ENCODE measurements at places on chromosomes 13 and 19.

- DNase-seq = peak; percentile 25
Measured at GRCh38 chr13:51148223-51148951, 37.3 kb upstream of the C13orf42 start.

- DNase-seq = no peak
Measured at GRCh38 chr13:43783820-43784219, 3.0 kb downstream of the ENOX1 start.

DNA sequence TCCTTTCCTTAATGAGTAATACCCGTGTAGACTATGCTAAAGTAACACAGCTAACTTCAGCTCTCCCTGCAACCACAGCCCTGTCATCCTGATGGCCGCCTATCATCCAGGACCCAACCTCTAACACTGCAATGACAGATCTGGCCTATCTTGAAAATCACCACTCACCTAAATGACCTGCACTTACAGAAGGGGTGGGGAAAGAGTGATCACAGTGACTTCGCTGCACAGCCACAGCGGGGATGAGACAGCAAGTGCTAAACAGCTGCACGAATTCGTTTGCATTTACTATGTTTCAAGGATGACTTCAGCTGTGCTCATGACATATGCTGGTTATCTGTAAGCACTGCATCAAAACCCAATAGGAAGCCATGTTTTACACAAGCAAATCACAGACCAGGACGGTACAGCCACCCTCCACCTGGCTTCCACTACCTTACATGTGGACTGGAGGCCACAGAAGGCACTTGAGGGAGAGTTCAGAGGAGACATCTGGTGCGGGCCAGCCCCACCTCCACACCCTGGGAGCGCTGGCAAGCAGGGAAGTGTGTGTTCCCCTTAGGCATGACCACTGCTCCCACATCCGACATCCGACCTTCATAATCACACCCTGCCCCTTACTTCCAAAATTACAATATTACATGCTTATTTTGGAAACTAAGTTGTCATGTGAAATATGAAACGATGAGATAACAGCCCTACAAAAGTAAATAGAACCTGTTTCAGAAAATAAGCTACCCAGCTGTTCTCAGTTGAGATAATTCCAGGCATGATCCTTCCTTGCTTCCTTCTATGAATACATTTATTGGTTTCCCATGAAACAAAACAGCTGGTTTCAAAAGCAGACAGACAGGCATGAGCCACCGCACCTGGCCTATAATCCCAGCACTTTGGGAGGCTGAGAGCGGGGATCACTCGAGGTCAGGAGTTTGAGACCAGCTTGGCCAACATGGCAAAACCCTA is 95.7 kb downstream of the STK24 start:
- DNase-seq = no peak

DNA sequence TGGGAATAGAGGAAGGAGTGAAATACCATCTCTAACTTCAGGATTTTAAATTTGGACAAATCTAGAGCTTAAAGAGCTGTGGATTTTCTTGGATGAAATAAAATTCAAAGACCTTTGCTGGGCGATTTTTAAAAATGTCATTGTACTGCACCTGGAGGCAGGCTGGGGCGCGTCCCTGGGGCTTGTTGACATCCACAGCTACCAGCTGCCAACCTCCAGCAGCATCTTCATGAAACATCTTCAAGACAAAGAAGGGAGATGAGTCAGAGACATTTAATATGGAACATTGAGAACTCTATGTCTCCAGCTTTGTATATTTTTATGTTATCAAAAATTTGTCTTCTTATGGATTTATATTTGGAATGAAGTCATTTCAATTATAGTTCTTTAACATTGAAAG is 132.5 kb downstream of the NALCN start:
- DNase-seq = no peak

- no peak for DNase-seq
Measured at GRCh38 chr19:31252441-31252840, 96.8 kb downstream of the TSHZ3 start.

DNA sequence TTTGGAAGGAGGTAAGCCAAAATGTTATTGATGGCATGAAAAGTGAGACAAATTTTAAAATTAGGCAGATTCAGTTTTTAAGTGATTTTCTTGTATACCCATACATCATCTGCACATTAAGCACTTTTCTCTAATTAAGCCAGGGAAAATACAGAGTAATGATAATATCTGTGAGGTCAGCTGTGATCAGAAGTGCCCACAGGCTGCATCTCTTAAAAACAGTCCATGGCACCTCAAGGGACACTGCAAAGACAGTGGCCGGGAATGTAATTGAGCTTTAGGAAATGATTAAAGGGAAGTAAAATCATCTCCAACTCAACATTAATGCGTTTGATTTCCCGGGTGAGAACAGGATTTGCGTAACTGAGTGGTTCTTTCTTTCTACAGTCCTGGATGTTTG is 2.0 kb downstream of the COL4A1 start:
- DNase-seq = no peak

GRCh38 chr19:720345-721160 is 11.8 kb downstream of the PALM start:
- no peak for DNase-seq

DNA sequence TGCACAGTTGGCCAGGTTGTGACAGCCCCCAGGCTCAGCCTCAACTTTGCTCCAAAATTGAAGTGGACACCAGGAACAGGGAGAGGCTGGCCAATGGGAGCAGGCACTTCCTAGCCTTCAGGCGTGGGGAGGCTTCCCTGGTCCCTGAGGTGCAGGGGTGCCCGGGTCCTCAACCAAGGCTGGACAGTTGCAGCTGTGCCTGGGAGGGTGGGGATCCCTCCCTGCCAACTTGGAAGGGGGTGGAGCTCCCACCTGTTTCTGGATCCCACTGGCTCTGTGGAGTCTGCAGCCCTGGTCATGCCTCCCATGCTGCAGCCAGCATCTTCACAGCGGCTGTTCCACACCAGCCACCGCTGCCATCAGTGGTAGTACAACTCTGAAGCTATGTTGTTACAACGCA is 502.8 kb upstream of the SLITRK5 start:
- DNase-seq = no peak

DNA sequence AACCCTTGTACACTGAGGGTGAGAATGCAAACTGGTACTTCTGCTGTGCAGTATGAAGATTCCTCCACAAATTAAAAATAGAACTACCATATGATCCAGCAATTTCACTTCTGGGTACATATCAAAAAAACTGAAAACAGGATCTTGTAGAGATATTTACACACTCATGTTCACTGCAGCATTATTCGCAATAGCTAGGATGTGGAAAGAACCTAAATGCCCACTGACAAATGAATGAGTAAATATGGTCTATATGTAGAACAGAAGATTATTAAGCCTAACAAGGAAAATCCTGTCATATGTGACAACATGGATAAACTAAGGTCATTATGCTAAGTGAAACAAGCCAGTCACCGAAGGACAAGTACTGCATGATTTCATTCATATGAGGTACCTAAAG is 304.7 kb downstream of the ENOX1 start:
- DNase-seq = no peak

GRCh38 chr13:109165417-109165904 is 536.0 kb downstream of the MYO16 start:
- DNase-seq = no peak

GRCh38 chr13:106407338-106407737 is 128.1 kb downstream of the EFNB2 start:
- DNase-seq = no peak

GRCh38 chr19:12779162-12779993 is 4.0 kb upstream of the HOOK2 start:
- DNase-seq = no peak

DNA sequence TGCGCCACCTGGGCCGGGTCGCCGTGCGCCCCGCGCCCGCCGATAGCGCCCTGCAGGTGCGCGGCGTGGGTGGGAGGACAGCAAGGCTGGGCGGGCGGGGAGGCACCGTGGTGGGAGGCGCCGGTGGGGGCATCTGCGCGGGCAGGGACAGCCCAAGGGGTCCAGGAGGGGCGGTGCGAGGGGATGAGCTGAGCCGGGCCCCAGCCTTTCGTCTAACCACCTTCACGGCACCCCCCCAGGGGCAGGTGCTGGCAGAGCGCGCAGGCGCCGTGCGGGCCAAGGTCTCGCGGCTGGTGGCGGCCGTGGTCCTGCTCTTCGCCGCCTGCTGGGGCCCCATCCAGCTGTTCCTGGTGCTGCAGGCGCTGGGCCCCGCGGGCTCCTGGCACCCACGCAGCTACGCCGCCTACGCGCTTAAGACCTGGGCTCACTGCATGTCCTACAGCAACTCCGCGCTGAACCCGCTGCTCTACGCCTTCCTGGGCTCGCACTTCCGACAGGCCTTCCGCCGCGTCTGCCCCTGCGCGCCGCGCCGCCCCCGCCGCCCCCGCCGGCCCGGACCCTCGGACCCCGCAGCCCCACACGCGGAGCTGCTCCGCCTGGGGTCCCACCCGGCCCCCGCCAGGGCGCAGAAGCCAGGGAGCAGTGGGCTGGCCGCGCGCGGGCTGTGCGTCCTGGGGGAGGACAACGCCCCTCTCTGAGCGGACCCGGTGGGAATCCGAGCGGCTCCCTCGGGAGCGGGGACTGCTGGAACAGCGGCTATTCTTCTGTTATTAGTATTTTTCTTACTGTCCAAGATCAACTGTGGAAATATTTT is 3.1 kb downstream of the KISS1R start:
- DNase-seq = peak; percentile 57

GRCh38 chr13:72754111-72754510 is 26.4 kb downstream of the BORA start:
- no peak for DNase-seq

GRCh38 chr13:99087954-99088491 is 110.2 kb upstream of the DOCK9 start:
- peak; percentile 16 for DNase-seq

GRCh38 chr13:106721599-106721998 is 153.7 kb upstream of the ARGLU1 start:
- DNase-seq = no peak

DNA sequence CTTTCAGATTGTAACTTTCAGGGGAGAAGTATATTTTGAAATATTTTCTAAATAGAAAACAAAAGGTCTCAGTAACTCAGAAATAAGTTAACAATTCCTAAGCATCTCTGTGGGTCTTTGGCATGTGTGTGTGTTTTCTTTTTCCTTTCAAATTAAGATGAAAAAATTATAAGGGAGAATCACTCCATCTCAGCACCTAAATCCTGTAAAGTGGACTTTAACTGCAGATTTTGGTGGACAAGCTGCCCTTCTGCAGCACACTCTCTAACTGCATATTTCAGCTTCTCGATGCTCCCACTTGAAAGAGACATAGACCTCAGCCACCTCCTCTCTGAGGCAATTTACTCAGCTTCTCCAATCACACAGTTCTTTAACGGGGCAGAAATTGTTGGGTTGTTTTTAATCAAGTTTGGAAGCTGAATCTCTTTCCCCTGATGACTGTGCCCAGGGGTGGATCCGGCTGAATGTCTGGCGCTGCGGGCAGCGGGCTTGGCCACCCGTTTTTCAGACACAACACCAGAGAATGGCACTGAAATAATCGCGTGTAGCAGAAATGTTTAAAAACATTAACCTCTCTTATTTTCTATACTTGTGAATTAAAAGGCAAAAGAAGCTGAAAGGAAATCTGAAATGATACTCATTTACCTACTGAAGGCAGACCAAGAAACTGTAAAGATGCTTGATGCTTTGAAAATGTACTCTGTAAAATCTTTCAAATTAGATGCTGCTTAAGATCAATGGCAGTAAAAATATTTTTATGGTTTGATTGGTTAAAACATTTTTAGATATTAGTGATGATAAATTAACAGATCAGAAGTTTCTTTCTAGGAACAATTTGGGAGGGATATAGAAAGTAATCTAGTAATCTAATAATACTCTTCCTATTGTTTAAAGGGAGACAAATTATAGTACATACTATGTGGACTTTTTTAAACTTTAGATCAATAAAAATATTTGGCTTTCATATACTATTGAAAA is 12.4 kb downstream of the ZIC2 start:
- DNase-seq = peak; percentile 20

GRCh38 chr19:5439452-5439851 is 15.8 kb upstream of the ZNRF4 start:
- DNase-seq = no peak

DNA sequence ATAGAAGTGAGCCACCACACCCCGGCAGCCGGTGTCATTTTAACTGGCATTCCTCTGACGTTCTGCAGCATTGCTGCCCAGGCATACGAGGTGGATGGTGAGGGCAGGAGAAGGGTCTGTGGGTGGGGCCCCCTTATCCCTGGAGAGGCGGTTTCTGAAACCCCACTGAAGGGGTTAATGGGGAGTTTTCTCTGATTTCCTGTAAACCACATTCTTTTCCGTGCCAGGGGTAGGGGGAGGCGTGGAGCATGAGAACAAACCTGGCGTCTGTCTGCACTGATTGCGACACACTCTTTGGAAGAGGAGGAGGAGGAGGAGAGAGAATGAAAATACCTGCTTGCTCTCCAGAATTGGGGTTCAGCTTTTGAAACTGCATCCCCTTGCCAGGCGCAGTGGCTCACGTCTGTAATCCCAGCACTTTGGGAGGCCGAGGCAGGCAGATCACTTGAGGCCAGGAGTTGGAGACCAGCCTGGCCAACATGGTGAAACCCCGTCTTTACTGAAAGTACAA is 2.7 kb upstream of the C3 start:
- DNase-seq = no peak

GRCh38 chr19:4843647-4843965 is 12.1 kb upstream of the TICAM1 start:
- DNase-seq = no peak

DNA sequence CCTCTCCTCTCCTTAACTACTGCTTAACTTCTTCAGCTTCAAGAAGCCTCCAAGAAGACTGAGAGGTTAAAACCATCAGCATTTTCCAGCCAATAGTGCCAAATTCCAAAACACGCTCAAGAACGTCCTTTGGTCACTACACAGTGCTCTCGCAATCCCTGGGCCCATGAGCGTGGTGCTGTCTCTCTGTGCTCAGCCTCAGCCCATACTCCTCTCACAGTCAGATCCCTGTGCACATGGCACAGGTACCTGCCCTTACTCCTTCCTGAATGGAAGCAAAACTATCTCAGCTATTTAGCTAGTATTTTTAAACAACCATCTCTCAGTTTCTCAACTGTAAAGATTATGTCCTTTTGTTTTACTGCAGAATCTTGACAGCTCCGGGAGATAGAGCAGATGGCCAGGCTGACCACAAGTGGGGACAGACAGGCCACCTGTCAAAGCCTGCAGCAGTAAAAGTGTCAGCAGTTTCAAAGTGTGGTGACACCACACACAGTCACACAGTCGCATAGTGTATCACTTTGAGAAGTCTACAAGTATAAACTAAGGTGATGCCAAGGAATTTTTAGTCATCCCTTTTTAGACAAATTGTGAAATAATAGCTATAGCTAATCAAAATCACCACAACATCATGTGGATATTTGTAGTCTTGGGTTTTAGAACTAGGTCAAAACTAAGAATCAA is 35.7 kb downstream of the DZIP1 start:
- DNase-seq = no peak

GRCh38 chr19:6211632-6212402 is 68.0 kb downstream of the MLLT1 start:
- no peak for DNase-seq

GRCh38 chr19:16886305-16886880 is 2.4 kb upstream of the F2RL3 start:
- no peak for DNase-seq

GRCh38 chr13:114126789-114127472 is 5.5 kb downstream of the RASA3 start:
- DNase-seq = no peak

GRCh38 chr19:3467437-3468198 is 12.7 kb downstream of the SMIM24 start:
- DNase-seq = no peak

GRCh38 chr13:105231579-105231978 is 1303.9 kb downstream of the EFNB2 start:
- no peak for DNase-seq

GRCh38 chr13:77065461-77066147 is 38.6 kb upstream of the FBXL3 start:
- DNase-seq = no peak

All from nephron progenitor cell (in vitro differentiated cells).